ENCODE measurements at places on chromosomes 6 and 20.
A peak's percentile ranks its signal among the peaks of the same experiment; 100 is the strongest.

DNA sequence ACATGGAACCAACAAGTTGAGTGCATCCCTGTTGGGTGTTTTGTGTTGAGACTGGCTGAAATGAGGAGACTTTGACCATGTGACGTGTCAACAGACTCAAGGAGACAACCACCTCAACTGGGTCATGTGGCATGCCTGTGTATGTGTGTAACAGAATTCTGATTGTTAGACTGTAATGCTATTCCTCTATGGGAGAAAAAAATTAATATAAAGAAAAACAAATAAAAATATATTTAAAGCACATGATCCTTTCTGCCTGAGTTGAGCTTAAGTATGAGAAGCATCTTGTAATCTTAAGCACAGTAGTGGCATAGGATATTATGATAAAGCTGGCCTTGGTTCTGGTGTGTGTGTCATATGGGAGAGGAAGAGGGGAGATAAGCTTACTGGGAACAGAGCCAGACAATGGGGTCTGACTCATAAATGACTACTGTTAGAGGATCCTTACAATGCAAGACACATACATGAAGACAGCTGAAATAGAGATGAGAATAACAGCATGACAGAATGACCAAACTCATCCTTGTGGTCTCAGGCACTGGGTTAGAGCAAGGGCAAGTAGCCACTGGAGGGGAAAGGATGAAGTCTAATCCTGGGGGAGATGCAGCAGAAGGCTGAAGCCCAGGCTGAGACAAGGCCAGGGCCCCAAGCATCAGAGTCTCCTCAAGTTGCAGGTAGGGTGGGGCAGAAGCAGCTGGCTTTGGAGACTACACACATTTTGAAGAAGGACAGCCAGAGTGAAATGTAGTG, 9.2 kb downstream of the TP53INP2 start:
- DNase-seq: no peak

DNA sequence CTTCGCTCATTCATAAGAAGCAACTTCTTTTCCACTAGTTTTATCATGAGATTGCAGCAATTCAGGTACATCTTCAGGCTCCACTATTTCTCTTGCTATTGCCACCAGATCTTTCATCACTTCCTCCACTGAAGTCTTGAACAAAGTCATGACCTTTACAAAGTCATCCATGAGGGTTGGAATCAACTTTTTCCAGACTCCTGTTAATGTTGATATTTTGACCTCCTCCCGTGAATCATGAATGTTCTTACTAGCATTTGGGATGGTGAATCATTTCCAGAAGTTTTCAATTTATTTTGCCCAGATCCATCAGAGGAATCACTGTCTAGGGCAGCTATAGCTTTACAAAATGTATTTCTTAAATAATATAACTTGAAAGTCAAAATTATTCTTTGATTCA, 1.5 kb downstream of the CENPQ start:
- no peak for DNase-seq

GRCh38 chr20:17714597-17714996, 14.8 kb downstream of the BANF2 start:
- DNase-seq: no peak

GRCh38 chr20:46990017-46990595, 95.5 kb downstream of the EYA2 start:
- no peak for DNase-seq

GRCh38 chr6:31697555-31697954, 5.6 kb downstream of the ABHD16A start:
- no peak for DNase-seq

GRCh38 chr6:125637207-125637606, 112.2 kb upstream of the HEY2 start:
- DNase-seq: no peak

GRCh38 chr20:36835453-36836198, 40.3 kb upstream of the TLDC2 start:
- DNase-seq: peak; percentile 54

DNA sequence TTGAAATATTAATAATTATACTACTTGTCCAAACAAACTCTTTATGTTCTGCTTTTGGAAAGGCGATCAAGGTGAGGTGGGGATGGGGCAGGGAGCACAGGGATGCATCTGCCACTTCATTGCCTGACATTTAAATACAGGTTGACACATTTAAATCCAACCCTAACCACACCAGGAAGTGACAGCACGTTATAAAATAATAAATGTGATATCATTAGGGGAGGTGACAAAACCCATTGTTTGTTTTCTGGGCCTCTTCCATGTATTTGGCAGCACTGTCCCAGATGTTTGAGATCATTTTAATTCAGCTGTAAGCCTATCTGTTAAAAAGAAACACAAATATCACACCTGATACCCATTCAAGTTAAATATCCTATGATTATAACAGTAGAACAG, 342.4 kb upstream of the ARID1B start:
- no peak for DNase-seq

GRCh38 chr6:52254731-52255378, 10.6 kb upstream of the IL17F start:
- no peak for DNase-seq

DNA sequence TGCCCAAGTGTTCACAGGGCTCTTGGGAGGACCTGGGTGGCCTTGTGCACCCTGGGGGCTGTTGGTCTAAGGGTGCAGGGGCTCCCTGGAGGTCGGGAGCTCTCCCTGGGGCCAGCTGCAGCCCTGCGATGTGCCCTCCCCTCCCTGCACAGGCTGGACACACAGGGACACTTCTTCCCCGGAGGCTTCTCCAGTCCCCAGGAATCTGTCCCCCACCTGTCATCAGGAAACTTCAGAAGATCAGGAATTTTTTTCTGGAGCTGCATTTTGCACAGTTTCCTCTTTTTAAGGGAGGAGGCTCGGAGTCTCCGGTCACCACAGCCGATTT, 66.9 kb upstream of the BHLHE23 start:
- no peak for DNase-seq

DNA sequence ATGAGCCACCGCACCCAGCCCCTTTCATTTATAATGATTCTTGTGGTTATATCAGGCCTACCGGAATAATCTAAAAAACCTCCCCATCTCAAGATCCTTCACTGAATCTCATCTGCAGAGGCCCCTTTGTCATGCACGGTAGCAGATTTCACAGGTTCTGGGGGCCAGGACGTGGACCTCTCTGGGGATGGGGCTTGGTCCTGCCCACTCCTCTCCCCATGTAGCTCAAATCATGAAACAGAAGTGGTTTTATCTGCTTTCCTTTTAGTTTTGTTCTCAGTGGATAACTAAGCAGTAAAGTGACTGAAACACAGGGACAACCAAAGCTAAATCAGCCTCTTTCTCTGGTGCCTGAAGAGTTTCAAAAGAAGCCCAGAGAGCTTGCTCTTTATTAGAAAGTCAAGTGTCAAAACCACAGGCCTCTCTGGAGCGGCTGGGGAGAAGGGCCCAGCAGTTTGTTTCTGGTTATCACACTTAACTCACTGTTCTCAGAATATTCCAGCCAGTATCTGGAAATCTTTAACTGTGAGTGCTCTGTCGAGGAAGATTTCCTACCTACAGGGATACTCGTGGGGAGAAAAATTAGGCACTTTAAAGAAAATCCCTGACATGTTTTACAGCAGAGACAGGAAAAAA, 60.6 kb upstream of the FAM184A start:
- DNase-seq: no peak

DNA sequence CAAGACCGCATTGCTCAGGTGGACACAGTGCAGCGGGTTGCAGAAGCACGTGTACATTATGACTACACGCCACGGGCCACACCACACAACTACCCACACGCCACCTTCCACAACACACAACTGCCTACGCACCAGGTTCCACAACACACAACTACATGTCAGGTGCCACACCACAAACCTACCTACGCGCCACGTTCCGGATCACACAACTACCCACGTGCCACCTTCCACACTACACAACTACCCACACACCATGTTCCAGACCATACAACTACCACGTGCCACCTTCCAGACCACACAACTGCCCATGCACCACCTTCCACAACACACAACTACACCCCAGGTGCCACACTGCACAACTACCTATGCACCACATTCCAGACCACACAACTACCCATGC, 20.5 kb downstream of the THBS2 start:
- DNase-seq: no peak

GRCh38 chr6:148497257-148497656, 154.6 kb downstream of the SASH1 start:
- no peak for DNase-seq

- no peak for DNase-seq
These were observed 50.9 kb downstream of the KCNS1 start for GRCh38 chr20:45049904-45050471.

DNA sequence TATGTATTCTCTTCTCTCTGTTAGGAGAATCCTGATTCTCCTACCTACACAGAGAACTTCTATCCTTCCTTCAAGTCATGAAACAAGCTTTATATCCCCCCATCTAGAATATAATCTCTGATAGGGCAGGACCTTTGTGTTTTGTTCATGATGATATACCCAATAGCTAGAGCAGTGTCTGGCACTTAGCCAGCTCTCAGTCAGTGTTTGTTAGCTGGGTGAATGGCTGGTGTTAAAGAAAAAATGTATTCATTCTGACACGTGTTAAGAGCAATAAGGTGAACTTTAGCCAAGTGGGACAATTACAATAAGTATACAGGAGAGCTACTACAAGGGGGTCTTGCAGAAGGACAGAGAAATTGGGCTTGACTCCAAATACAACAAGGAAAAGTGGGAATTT, 34.3 kb upstream of the TNFRSF21 start:
- DNase-seq: no peak

- no peak for DNase-seq
These were observed 70.0 kb downstream of the CNKSR3 start for GRCh38 chr6:154440422-154441043.

DNA sequence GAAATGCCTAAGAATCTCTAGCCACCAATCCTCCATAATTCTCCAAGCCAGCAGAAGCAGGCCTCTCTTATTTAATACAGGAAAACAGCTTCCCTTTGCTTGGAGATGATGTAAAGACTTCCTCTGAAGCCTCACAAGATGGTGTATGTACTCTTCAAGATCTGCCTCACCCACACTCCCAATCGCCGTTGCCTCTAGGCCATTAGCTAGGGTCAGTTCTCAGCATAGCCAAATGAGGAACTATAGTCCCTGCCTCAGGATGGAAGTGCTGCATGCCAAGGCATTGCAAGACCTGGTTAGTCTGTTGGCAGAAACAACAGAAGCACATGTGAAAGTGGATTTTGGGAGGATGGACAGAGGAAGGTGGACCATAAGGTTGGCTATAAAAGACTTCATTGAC, 139.1 kb downstream of the SCML4 start:
- no peak for DNase-seq

- no peak for DNase-seq
These were observed 3.2 kb downstream of the BHLHE23 start for GRCh38 chr20:63003546-63003945.

DNA sequence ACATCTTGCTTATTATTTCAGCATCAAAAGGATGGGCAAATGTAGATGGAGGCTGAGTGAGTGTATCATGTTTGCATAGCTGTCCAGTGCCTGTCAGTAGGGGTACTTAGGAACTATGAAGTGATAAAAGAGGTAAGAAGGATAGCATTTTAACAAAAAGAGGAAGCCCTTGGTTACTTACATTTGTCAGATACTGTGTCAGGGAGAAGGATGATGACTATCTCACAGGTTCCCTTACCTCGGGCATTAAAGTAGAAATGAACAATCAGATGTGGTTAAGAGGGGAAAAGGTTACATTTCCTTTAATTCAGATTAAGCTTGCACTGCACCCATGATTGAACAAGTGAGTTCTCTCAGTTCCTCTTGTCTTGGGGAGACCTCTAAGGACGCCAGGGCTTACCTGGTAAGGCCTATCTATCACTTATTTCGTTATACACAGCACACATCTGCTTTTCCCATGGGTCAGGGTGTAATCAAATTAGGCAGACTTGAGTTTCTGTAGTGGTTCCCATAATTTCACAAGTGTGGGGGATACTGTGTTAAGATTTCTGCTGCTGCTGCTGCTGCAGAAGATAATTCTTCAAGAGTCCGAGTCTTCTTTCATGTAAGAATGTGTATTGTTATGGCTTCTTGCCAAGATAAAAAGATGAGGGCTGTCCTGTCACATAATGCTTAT, 4.5 kb downstream of the FOXO3 start:
- no peak for DNase-seq

GRCh38 chr6:139882234-139882633, 507.8 kb upstream of the CITED2 start:
- no peak for DNase-seq

- no peak for DNase-seq
These were observed 166.4 kb upstream of the UST start for GRCh38 chr6:148580442-148580841.

GRCh38 chr20:56953048-56953586, 313.3 kb downstream of the BMP7 start:
- DNase-seq: no peak

GRCh38 chr20:32524829-32525501, 60.2 kb downstream of the NOL4L start:
- DNase-seq: no peak

DNA sequence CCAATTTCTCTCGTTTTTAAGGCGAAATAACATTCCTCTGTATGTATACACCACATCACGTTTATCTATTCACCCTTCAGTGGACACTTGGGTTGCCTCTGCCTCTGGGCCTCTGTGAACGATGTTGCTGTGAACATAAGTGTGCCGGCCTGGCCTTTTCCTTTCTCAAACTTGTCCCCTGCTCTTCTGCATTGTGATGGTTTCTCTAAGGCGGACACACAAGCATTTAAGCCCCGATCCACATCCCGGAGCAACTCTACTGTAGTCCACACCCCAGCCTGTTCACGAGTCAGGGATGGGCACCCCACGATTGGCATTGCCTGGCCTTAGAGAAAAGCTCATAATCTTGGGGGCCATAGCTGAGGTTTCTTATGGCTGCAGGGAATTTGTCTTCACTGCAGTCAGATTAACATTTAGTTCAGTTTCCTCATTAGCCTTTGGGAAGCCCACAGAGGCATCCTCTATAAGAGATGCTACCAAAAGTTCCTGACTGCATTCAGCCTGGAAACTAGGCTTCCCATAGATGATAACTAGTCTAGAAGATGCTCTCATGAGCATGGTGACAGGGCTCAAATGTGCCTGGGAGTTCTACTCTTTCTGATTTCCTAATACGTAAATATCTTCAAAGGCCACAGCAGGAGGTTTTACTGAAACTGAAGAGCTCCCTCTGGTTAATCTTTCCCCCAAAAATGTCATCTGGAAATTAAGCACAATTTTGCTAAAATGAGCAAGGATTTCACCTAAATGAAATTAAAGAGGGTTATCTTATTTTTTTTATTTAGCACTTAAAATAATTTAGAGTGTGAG, 762 bp downstream of the ZC3H12D start:
- no peak for DNase-seq

DNA sequence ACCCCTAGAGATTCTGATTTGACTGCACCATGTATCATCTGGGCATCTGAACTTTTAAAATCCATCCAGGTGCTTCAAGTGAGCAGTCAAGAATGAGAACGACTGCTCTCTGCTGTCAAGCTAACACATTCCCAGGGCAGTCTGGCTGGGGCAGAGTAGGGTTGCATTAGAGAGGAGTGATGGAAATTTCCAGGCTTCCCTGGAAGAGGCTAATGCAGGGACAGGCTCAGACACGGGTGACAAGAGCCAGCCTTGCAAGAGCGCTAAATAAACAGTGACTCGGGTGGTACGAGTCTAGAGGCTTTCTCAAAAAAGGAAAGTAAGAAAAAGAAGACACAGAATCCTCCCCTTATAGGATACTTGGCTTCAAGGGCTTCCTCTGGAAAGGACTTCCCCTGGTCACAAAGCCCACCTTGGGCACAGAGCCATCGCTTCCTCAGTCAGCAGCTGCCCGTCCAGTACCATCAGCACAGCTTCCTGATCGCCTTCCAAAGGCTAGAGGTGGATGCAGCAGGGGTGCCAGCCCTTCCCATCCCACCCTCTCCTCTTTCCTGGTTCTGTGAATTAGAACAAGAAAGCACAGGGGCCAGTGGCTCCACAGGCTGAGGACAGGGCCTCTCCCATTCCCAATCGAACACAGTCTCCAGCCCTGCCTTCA, 177.4 kb upstream of the RREB1 start:
- no peak for DNase-seq

Measured in stimulated activated CD8-positive, alpha-beta memory T cell treated with anti-CD3 and anti-CD28 coated beads, Interleukin-15, amount 100 ng/mL, for 1 hour (primary cell).